Renal cortical epithelial cell (primary cell): ENCODE measurements at places on chromosomes 3 and 15. TPM values are rescaled to one million over a fixed set of nuclear protein-coding genes. Genes with fewer than 3 reads are reported as not detected.

DNA sequence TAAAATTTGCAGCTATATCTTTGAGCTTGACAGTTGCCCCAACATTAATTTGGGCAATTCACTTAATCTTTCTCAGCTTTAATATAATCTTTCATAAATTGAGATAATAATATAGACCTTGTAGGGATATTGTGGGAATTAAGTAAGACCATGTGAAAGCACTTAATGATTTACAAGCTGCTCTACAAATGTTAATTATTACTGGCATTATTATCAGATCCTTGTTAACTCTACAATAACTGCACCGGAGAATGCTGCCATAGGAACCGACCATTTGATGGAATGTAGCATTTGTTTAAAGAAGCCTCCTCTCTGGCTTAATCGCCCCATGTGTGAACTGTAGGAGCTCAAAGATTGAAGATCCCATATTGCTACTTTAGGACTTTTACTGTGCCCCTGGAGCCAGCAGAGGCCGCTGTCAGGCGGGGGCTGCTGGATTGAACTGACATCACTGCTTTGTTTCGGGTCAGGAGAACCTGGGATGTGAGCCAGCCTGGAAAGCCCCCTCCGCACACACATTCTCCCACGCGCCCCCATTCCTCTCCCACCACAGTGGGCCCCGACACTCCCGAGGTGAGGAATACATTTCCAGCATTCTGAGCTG is 154.2 kb upstream of the TNIK start:
- DNase-seq: peak; percentile 77

DNA sequence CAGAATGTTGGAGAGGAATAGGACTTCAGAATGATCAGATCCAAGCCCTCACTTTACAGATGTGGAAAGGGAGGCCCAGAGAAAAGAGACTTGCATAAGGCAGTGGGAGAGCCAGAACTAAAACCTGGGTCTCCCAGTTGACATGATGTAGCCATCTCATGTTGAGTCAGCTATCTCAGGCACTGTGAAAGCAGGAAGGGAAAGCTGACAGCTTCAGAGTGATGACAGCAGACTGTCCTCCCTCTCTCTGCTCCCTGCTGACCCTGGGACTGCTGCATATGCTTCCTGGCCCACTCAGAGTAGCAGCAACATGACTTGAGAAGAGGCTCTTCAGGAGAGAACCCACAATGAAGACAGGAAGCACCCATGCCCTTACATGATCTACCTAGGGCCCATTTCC is 14.7 kb downstream of the FHIT start:
- DNase-seq: peak; percentile 45

GRCh38 chr3:168812234-168812633 is 716.5 kb upstream of the GOLIM4 start:
- DNase-seq: no peak

GRCh38 chr15:31439328-31439727 is 112.7 kb downstream of the KLF13 start:
- DNase-seq: no peak

DNA sequence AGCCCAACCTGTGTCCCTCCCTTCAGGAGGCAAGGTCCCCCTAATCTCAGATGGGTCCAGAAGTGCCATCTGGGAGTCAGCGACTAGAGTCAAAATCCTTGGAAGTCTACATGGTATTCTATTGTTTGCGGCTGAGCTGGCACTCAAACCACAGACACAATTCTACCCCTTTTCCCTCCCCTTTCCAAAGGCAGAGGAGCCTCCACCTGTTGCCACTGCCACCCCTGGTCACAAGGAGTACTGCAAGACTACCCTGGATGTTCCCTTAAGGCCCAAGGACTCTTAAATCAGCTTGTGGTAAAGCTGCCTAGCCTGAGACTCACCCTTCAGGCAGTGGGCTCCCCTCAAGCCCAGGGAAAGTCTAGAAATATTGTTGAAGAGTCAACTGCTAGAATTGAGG is 4.3 kb upstream of the OR5H6 start:
- DNase-seq: no peak

- DNase-seq: no peak
These were observed 749 bp downstream of the ITGA11 start for GRCh38 chr15:68431037-68431791.

GRCh38 chr3:173045770-173046382 is 95.2 kb downstream of the SPATA16 start:
- peak; percentile 5 for DNase-seq

The C15orf62 gene
- 0.50 and 0.69 TPM in 2 replicates for total RNA-seq

The ZNF501 gene
- 1.2 and 5.3 TPM in 2 replicates for total RNA-seq

The TMEM39A gene
- 30.0 and 36.1 TPM in 2 replicates for total RNA-seq

The FILIP1L gene
- 18.9 and 111 TPM in 2 replicates for total RNA-seq

The PARP3 gene
- total RNA-seq: 49.8 and 58.4 TPM in 2 replicates

The INKA1 gene
- 0.15 and 0.17 TPM in 2 replicates for total RNA-seq
